SK-N-MC (cell line): ENCODE measurements at places on chromosomes 1 and 21.
A peak's percentile ranks its signal among the peaks of the same experiment; 100 is the strongest.

DNA sequence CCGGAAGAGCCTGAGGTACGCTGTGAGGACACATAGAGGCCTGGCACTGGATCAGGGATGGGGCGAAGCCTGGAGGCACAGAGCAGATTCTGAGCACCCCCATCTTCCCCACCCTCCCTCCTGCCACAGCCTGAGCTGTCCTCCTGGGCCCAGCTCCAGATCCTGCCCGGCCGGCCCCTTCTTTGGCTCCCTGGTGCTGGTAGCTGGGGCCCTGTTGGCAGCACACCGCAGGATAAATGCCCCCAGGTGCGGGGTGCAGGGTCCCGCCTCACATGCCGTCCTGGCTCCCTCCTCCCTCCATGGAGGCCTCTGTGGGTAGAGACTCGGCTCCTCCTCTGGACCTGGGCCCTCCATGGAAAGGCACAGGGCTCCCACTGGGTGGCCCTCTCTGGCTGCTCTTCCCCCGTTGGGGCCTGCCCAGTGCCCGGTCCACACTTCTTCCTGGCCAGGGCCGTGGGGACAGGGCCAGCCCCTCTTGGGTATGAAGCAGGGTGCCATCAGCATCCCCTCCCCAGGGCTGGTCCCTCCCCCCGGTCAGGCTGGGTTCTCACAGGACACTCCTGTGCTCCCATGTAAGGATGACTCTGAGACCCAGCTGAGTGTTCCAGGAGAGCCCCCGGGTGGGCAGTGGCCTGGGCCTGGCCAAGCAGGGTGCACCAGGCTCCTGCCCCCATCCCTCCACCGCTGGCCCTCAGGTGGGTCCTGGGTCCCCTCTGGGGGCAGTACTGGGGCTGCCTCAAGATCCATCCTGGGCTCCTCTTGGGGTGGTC is 1.1 kb upstream of the OBSCN start:
- DNase-seq: no peak

- no peak for DNase-seq
Measured at GRCh38 chr1:170707959-170708655, 44.2 kb downstream of the PRRX1 start.

GRCh38 chr1:92854101-92854785 is 22.4 kb downstream of the RPL5 start:
- DNase-seq: no peak

DNA sequence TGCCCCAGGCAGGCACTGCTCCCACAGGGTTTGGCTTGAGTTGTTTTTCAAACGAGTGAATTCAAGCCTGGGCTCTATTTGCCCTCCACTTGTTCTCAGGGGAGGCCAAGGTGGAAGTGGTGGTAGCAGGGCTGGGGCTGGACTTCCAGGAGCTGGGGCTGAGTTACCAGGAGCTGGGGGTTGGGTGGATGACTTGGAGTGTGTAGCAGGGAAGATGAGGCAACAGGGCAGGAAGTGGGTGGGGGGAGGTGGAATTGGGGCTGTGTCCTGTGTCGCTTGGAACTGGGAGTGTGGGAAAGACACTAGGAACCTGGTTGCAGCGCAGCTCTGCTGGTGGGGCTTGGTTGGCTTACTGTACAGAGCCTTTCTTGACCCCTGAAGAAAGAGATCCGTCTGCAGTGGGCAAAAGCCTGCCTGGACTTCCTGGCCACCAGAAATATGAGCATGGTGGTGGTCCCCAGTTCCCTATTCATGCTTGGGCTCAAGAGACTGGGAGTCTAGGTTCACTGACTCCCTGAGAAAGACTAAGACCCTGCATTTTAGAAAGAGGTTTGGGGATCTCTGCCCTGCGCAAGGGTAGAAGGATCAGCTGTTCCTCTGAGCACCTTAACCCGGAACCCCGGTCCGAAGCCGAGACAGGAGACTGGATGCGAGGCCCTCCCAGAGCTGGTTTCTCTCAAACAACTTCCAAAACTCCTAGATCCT is 3.1 kb downstream of the TFAP2E start:
- no peak for DNase-seq

DNA sequence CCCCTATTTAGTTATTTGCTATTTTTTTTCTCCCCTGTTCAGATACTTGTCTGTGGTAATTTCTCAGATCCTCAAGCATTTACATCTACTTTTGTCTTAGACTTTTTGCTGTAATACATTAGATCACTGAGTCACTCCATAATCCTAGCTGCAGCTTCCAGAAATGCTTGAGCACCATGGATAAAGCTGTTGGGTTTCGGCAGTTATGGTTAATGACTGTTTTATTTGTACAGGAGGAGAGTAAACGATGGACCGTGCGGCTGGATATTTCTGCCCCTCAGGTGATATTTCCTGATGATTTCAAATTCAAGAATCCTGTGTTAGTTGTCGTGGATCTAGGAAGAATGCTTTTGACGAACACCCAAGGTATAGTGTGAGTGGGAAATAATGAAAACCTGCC is 42.9 kb downstream of the VPS13D start:
- DNase-seq: no peak

DNA sequence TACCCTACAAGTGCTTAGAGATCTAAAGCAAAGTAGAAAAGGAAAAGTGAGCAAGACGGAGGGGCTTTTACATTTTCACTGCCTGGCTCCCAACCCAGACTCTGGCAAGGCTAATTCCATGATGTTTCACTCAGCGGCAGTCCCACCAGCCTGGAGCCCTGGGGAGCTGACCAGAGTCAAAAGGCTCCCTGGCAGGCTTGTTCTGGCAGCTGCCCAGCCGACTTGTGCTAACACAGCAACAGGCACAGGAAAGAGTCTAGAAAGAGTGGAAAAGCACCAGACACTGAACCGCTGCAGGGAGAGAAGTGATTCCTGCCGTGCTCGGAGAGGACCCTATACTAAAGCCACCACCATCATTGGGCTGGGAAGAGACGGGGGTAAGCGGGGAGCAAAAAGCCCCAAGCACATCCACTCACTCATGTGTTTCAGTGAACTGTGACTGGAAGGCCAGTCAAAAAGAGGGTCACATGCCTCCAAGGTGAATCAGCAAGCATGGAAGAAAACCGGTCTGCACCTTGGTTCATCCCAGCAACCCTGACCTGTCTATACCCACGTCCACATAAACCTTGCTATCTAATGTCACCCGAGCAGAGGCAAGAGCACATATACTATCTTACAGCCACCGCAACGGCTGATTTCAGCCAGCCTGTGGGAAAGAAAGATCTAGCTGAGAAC is 8.0 kb downstream of the SMIM12 start:
- no peak for DNase-seq

DNA sequence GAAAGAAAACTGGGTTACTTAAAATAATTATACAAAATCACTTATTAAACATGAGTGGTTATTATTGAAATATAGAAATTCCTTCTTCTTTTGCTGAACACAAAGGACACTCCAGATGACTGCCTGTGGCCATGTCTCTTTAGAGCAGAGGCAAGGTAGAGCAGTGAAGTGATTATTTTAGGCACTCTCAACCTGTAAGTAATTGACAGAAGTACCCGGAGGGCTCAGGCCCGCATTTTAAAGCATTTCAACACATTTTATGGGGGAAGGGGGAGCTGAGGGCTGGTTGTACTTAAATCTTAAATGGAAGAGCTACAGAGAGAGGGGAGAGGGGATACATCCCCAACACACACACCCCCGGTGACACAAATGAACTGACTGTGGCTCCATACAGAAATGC is 10.2 kb downstream of the OSCP1 start:
- no peak for DNase-seq

- no peak for DNase-seq
Measured at GRCh38 chr1:180181048-180181447, 26.4 kb downstream of the QSOX1 start.

- DNase-seq: no peak
Measured at GRCh38 chr1:54299037-54299436, 99.1 kb downstream of the MRPL37 start.

GRCh38 chr1:205570796-205571537 is 60.8 kb downstream of the ELK4 start:
- DNase-seq: no peak

- peak; percentile 64 for DNase-seq
Measured at GRCh38 chr1:151443846-151444782, 15.2 kb downstream of the POGZ start.

DNA sequence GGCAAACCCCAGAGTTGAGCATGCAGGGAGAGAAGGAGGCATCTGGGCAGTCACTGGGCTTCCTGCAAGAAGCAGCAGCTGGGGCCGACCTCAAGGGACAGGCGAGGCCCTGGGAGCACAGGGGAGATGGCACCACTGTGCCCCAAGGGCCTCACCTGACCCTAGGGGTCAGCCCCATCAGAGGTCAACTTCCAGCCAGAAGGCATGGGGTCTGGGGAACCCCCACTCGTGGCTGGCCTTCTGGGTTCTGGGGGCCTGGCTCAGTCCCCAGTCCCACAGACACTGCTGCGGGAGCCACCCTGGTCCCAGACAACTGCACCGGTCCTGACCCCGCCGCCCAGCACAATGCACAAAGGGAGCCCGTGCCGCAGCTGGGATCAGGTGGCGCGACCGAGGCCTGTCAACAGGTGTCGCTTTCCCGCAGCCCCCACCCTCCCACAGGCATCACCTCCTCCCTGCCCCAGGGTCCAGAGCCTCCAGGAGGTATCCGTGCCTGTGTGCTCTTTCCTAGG is 6.2 kb downstream of the WNT9A start:
- no peak for DNase-seq

GRCh38 chr21:19981938-19982337 is 1016.3 kb upstream of the NCAM2 start:
- no peak for DNase-seq

DNA sequence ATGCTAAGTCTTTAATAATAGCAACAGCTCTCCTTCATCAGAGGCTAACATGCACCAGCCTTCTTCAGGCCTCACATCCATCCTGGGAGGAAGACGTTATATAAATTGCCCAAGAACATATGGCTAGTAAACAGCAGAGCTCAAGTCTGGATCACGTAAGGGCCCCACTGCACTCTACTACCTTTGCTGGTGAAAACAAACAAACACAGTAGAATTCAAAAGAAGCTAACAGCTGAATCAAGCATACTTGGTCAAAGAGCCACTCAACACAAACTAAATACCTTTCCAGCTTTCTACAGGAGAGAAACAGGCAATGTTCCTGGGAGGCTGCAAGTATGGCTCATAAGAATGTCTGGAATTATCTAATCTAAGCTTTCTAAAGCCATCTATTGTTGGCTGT is 66.0 kb downstream of the WLS start:
- no peak for DNase-seq

DNA sequence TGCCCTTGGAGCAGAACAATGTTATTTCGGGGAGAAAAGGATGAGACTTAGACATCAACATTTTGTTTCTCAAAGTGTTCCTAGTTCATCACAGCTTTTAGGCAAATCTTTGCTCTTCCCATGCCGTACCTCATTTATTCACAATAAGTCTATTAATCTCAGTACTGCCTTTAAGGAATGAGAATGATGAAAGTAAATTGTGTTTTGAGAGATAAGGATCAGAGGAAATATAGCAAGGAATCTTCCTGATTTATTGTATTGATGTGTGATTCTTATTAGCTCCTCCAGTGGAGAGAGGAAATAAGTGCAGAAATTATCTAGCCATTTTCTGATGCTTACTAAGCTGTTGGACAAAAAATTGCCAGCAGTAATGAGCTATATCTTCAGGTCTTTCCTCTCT is 2.0 kb downstream of the POLR3C start:
- no peak for DNase-seq

GRCh38 chr1:165592945-165593823 is 37.9 kb upstream of the MGST3 start:
- DNase-seq: peak; percentile 88

DNA sequence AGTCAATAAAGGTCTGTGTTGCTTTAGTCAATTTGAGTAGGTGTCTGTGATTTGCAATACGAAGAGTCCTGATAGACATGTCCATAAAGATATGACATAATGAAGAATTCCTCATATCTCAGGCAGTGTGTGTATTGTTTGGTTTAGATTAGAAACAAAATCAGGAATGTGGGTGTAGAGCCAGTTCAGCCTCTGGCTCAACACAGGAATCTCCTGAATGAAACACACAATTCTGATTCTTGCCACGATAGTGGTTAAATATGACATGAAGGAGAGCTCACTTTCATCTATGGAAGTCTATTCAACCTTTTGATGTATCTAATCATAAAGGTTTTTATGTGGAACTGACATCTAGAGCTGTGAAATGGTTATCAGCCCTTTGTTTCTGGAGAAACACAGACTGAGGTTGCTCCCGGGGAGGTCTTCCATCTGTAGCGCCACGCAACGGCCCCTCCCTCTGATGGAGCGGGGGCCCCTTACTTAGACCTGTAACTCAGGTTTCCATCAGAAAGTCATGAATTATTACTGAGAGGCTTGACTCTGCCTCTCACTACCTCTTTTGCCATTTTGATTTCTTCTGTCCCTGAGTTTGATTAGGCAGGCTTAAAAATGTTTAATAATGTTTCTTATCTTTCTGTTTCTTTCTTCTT is 19.5 kb downstream of the TSPAN2 start:
- no peak for DNase-seq

DNA sequence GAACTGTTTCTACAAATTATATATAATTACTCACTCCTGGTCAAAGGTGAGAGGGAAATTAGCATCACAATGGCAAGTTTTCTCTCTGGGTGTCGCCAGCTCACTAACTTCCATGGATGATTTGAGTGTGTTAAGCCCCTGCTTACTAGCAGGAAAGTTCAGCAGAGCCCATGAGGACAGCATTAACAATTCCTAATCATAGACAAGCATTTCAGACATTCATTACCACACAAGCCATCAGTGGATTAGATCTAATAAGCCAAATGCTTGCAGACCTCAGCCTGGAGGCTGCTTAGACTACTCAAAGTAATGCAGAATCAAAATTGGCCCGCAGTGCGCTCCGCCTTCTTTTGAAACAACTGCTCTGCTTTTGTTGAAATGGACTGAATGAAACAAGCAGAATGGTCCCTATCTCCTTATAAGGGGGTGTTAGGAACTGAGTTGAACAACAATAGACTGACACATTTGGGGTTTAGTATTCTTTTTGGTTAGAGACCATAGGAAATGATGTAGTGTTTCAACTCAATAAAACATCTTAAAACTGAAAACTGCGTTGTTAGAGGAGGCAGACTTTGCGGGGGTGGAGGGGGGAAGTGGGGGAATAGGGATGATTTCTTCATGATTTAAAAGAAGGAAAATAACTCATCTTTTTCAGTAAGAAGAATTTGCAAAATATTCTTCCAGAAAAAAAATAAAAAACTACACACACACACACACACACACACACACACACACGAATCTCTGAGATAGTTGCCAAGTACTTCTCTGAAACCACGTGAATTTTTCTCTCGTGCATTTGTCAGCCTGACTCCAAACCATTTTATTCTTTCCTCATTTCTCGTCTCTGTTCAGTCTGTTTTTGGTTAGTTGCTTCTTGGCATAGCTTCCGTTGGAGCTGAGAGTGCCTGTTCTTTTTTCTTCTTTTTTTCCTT is 54.6 kb downstream of the GORAB start:
- no peak for DNase-seq

DNA sequence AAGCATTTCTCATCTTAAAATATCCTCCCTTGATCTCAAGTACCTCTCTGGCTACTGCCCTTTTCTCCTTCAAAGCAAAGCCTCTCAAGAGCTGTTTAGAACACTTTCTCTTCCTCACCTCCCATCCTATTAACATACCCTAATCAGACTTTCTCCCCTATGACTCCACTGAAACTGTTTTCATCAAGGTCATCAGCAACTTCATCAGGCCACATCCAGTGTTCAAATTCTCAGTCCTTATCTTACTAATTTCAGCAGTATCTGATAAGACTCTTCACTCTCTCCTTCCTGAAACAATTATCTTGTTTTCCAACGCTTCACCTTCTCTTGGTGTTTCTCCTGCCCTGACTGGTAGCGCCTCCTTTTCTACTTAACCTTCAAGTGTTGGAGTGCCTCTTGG is 1.5 kb upstream of the RAP1A start:
- DNase-seq: no peak
